ENCODE measurements at places on chromosomes 4 and X. TPM values are rescaled to one million over a fixed set of nuclear protein-coding genes. Genes with fewer than 3 reads are reported as not detected.

MAGEA1 gene
- not detected for total RNA-seq

ODAM gene
- not detected for total RNA-seq

P2RY10 gene
- 0.39 TPM for total RNA-seq

GATA1 gene
- total RNA-seq, result not detected

GRCh38 chr4:150578745-150579501 lies 3.0 kb upstream of the MAB21L2 start:
- no peak for DNase-seq

- DNase-seq, result no peak
Observed at GRCh38 chr4:90375081-90375480, 247.9 kb downstream of the CCSER1 start.

GRCh38 chr4:8528713-8529112 lies 51.5 kb upstream of the GPR78 start:
- DNase-seq, result no peak

DNA sequence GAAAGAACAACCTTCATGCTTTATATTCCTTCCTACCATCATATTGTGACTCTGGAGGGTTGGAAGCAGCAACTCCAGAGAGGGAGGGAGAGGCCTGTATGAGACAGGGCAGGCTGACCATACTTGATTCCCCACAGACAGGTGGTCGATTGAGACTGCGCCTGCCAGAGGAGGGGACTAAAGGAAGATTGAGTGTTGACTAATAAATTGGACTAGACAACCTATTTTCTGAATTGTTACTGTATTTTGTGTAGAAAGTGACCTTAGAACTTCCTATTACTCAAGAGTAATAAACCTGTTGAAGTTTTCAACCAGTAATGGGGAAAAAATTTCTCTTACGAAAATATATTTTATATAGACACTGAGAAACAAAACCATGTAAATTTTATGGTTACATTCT lies 301.5 kb downstream of the INPP4B start:
- DNase-seq, result no peak

DNA sequence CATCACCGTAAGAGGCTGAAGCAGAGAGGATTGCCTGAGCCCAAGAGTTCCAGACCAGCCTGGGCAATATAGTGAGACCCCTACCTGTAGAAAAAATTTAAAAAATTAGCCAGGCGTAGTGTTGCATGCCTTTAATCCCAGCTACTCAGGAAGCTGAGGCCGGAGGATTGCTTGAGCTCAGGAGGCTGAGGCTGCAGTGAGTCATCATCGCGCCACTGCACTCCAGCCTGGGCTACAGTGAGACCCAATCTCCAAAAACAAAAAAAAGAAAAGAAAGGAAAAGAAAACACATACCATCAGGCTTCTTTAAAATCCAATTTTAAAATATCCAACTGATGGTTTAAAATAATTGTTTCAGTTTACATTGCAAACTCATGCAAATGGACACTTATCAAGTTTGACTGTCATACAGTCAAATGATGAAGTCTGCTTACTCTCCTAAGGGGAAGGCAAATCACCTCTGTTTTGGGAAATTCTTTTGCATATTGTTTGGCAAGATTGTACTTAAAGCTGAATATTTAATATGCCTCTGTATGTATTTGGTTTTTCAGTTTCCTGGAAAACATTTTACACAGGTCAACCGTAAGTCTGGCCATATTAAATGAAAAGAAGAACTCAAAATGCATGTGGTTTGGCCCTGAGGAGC lies 23.7 kb upstream of the TENM3 start:
- DNase-seq, result no peak
